ENCODE measurements at places on chromosomes 16 and 17. TPM values are rescaled to one million over a fixed set of nuclear protein-coding genes. Genes with fewer than 3 reads are reported as not detected.

- no peak for DNase-seq
Observed at GRCh38 chr17:17628388-17629008, 37.0 kb upstream of the PEMT start.

GRCh38 chr17:17063546-17064122 is 21.4 kb downstream of the MPRIP start:
- no peak for DNase-seq

- no peak for DNase-seq
Observed at GRCh38 chr17:57269052-57269451, 12.7 kb downstream of the MSI2 start.

- peak; percentile 88 for DNase-seq
Observed at GRCh38 chr17:77322514-77323412, 182.0 kb downstream of the SEC14L1 start.

DNA sequence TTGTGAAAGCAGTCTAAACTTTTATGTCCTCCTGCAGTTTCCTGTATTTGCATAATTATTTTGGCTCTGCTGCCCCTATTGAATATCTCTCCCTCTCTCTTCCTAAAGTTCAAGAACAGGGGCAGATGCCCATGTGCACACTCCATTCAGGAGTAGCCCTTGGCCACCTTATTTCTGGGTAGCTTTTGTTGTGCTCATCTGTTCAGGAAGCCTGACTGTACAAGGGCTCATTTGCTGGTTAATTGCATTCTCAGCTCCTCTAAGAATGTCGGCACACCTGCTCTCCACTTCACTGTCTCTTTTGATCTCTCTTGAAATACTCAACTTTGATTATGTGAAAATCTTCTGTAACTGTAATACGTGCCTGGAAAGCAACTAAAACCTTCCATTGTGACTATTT is 1378.8 kb upstream of the CDH8 start:
- no peak for DNase-seq

DNA sequence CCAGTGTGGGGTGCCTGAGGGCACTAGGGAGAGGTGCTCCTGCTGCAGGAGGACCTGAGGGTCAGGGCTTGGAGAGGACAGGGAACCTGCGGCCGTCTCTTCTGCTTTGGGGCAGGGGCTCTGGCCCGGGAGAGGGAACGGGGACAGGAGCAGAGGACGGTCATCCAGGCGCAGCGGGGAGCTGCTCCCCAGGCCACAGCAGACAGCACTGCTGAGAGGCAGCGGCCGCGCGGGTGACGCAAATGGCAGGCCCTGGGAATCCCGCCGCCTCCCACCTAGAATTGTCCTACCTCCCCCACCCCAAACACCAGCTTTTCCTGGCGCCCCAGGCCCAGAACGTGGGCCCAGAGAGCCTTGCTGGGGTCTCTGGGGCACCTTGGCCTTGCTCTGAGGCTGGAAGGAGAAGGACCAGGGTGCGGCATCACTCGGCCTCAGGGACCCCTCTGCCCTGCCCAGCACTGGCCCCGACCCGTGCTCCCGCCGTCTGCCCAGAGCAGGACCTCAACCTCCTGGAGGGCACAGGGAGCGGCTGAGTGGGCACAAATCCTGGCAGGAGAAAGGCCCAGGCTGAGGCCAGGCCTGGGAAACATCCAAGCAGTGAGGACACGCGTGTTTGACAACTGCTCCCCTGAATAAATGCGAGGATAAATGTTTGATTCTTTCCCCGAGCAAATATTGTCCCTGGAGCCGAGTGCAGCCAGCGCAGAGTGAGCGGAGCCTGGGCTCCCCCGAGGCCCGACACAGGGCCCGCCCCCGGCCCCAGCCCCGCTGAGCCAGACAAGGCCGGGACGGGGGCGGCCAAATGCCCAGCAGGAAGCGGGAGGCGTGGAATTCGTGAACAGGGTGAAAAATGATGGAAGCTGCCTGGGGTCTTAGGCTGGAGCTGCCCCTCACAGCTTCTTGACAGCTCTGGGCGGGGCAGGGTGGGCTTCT is 8.5 kb downstream of the SSTR5 start:
- no peak for DNase-seq

GRCh38 chr16:5523829-5524228 is 426.2 kb upstream of the EEF2KMT start:
- peak; percentile 40 for DNase-seq

DNA sequence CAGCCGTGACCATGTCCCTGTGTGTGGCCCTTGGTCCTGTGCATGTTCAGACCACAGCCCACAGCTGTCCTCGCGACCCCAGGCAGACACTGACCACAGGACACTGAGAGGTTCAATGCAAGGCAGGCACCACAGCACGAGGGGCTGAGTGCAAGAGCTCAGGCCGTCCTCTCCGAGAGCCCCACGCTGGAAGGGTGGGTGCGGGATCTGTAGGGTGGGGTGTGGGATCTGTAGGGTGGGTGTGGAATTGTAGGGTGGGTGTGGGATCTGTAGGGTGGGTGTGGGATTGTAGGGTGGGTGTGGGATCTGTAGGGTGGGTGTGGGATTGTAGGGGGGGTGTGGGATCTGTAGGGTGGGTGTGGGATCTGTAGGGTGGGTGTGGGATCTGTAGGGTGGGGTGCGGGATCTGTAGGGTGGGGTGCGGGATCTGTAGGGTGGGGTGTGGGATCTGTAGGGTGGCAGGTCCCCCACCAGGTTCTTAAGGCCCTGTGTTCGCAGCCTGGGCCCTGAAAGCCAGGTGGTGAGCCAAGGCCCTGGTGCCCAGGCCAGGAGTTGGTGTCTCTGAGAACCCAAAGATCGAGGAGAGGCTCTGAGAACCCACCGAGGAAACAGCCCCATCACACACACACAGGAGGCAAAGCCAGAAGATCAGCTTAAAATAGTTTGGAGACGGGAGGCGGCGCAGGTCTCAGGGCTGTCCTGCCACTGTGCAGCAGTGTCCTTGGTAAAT is 48.2 kb downstream of the METRNL start:
- DNase-seq: no peak

- no peak for DNase-seq
Observed at GRCh38 chr17:3526971-3527370, 30.6 kb downstream of the TRPV3 start.

DNA sequence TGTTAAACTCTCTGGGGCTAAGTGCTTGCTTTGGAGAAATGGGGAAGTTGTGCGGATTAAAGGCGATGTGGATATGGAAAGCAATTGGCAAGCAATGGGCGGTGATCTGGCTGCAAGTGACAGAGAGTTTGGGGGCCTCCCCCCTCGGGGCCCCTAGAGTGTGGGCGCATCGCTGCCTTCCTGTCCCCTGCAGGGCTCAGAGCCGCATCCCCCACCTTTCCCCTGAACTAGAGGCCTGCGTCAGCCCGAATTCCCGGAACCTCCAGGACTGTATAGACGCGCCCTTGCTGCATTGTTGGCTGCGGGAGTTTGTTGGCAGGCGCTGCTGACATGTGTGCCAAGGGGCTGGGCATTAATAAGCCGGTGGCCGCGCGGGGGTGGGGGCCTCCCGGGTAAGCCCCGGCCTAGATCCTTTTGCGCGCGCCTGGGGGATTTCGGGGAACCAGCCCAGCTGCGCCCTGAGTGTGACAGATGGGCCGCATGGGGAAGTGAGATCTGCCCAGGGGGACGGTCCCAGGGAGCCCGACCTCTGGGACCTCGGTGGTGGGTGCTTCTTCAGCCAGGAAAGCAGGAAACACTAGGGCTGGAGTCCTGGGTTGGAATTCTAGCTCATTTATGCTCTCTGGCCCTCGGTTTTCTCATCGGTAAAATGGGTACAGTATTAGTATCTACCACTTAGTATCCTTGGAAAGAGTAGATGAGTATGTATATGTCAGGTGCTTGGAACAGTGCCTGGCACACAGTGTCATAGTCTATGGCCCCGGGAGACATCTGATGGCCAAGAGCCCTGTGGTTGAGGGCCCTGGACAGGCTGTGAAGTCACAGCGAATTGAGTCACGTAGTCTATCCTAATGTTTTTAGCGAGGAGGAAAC is 1.0 kb downstream of the EEF2K start:
- DNase-seq: peak; percentile 68

DNA sequence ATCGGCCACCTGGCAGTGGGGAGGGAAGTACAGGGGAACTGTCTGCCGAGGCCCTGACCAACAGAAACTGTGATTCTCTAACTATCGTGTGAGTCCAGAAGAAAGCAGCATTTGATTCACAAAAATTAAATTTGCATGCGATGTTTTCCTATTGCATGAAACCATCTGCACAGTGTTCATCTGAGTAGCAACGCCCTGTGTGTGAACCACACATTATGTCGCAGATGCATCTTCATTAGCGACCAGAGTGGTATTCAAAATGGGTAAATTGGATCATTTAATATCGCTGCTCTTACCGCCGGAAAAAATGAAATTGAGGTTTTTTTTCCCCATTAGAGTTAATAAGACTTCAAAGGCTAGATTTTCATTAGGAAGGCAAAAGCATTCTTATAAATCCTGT is 260.6 kb downstream of the ABCC12 start:
- DNase-seq: no peak

DNA sequence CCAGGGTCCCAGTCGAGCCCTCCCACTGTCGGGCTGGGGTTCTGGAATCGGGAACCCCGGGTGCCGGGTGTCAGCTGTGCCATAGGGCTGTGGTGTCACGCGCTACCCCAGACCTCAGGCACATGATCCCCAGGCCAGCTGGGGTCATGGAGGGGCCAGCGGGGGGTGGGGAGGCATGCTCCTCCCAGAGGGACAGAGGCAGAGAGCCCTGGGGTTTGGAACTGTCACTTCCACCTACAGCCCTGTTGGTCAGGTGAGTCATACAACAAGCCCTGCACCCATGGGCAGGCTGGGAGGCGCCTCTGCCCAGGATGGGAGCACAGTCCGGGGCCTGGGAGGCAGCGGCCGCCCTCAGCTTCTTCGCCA is 63.0 kb downstream of the BAIAP2 start:
- no peak for DNase-seq

DNA sequence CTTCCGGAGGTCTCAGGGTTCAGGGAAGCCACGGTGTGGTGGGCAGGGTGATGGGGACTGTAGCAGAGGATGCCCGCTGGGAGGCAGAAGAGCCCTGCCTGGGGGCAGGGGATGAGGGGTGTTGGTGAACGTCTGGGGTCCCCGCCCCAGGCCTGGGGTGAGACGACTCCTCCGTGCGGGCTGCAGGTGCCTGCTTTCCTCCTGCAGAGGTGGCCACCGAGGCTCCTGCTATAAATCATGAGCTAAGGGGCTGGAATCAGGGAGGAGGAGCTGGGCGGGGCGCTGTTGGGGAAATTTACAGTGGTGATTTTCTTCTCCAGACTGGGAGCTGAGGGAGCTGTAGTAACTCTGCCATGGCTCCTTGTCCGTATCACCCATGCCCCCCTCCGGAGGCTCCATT is 167.0 kb downstream of the MRM1 start:
- DNase-seq: peak; percentile 85

GRCh38 chr17:51298508-51299371 is 38.4 kb downstream of the UTP18 start:
- no peak for DNase-seq

- no peak for DNase-seq
Observed at GRCh38 chr17:37737081-37737480, 7.8 kb downstream of the HNF1B start.

DNA sequence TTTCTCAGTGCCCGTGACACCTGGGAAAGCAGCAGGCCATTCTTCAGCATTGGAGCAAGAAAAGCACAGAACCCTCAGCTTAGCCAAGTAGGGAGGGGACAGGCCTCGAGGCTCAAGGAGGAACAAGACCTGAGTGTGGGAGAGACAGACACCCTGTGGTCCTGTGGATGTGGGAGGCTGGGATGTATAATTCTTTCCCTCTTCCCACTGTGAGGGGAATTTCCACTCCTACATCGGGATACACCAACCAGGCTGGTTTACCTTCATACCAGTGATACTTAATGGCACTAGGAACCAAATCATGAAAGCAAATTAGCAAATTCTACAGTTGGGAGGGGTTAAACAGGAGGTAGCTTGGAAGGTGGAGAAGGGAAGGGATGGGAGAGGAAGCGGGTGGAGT is 41.7 kb downstream of the LYRM1 start:
- no peak for DNase-seq

- DNase-seq: no peak
Observed at GRCh38 chr17:67509390-67510287, 132.6 kb downstream of the PITPNC1 start.

- DNase-seq: no peak
Observed at GRCh38 chr17:28774206-28774605, 30.4 kb downstream of the TRAF4 start.

DNA sequence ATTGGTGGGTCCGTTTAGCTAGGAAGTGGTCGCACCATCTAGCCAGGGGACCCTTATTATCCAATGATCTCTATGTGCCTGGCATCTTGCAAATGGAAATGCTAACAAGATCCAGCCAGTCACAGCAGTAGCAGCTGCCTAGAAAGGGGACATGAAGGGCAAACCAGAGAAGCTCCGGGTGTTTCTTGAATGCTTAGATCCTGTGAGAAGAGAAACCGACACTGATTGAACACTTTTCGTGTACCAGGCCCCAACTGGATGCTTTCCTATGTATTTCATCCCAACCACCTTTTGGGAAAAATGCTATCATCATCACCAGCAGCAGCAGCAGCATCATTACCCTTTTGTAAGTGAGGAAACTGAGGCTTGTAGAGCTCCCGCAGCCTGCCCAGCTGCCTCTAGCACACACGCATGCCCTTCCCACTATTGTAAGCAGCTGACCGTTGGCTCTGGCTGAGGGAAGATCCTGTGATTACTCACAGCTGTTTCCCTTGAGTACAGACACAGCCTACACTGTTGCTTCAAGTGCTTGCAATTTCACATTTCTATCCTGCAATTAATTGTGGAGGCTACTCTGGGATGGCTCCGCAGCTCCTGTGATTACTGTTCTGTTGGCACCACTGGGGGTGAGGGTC is 180.7 kb upstream of the CACNG5 start:
- no peak for DNase-seq

DNA sequence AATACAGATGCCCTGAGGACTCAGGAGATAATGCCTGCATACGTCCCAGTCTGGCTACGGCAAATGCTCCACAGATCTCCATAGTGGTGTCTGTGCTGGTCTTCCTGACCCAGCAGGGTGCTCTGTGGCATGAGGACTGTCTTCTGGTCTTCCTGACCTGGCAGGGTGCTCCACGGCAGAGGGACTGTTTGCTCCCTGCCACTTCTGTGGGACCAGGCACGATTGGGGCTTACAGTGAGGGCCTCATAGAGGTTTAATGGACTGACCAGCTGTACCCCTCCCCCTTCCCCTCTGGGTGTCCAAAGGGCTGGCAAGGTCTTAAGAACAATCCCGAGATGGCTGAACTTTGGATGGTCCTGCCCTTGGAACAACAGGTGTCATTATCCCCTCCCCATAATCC is 123.1 kb downstream of the C16orf78 start:
- DNase-seq: no peak

DNA sequence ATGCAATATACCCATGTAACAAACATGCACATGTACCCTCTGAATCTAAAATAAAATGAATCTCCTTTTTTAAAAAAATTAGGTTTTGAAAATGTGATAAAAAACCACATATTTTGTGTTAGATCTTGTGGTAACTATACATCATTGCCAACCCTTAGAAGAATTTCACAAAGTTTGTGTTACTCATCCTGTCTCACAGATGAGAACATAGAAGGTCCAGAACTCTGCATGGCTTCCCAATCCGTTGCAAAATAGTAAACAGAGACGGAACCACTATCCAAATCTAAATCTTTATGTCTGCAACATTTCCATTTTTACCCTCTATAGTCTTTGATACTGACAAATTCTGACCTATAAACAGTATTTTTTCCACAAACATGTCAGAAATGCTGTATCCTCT is 759.9 kb downstream of the KCNJ2 start:
- no peak for DNase-seq

The COL1A1 gene
- polyA plus RNA-seq: 9.2 TPM

The CCR7 gene
- 0.17 TPM for polyA plus RNA-seq

The COPZ2 gene
- 38.2 TPM for polyA plus RNA-seq

The DNAH9 gene
- 3.7 TPM for polyA plus RNA-seq

The DOC2B gene
- polyA plus RNA-seq: 4.2 TPM

The CDH8 gene
- not detected for polyA plus RNA-seq

The CMTM2 gene
- not detected for polyA plus RNA-seq

The ABAT gene
- 34.0 TPM for polyA plus RNA-seq

The PABPN1L gene
- not detected for polyA plus RNA-seq

The SLC35G6 gene
- polyA plus RNA-seq: not detected

The GLIS2 gene
- 35.6 TPM for polyA plus RNA-seq

All from kidney (tissue), 22 donors.